Vein endothelial cell (primary cell): ENCODE measurements at places on chromosomes 7 and 10. TPM values are rescaled to one million over a fixed set of nuclear protein-coding genes. Genes with fewer than 3 reads are reported as not detected.

Gene AKR1B15
- total RNA-seq: not detected in 2 replicates

Gene HPSE2
- under 0.01 TPM in 1 of 2 replicates, not detected in the other for total RNA-seq

Gene NFE2L3
- 40.2 and 60.8 TPM in 2 replicates for total RNA-seq

Gene TFPI2
- 86.2 and 95.5 TPM in 2 replicates for total RNA-seq

Gene RBM20
- under 0.01 and 0.10 TPM in 2 replicates for total RNA-seq

Gene COA1
- 45.7 and 53.9 TPM in 2 replicates for total RNA-seq

Gene ADO
- 18.2 and 20.3 TPM in 2 replicates for total RNA-seq

Gene SRRM3
- total RNA-seq: 0.67 and 2.6 TPM in 2 replicates

Gene SYT15
- total RNA-seq: 0.10 and 0.65 TPM in 2 replicates

Gene PRLHR
- total RNA-seq: not detected in 2 replicates

Gene ZNF107
- 3.9 and 4.6 TPM in 2 replicates for total RNA-seq

Gene MYO1G
- under 0.01 and 0.10 TPM in 2 replicates for total RNA-seq

Gene LRRC17
- total RNA-seq: 5.9 and 16.3 TPM in 2 replicates

Gene TAS2R4
- 0.98 and 1.9 TPM in 2 replicates for total RNA-seq

Gene NPFFR1
- total RNA-seq: not detected in 2 replicates

Gene ZNF783
- total RNA-seq: 6.9 and 9.8 TPM in 2 replicates

Gene HILPDA
- total RNA-seq: 13.0 and 14.0 TPM in 2 replicates

Gene ARMC3
- total RNA-seq: not detected in 2 replicates

Gene FAM131B
- total RNA-seq: 0.65 and 0.76 TPM in 2 replicates

Gene ASIC3
- total RNA-seq: 0.29 and 0.33 TPM in 2 replicates

Gene ZYX
- 91.2 and 116 TPM in 2 replicates for total RNA-seq

Gene PRSS1
- not detected in 2 replicates for total RNA-seq

Gene CYP2C9
- total RNA-seq: not detected in 2 replicates
